ENCODE measurements at places on chromosomes 2 and 18.

DNA sequence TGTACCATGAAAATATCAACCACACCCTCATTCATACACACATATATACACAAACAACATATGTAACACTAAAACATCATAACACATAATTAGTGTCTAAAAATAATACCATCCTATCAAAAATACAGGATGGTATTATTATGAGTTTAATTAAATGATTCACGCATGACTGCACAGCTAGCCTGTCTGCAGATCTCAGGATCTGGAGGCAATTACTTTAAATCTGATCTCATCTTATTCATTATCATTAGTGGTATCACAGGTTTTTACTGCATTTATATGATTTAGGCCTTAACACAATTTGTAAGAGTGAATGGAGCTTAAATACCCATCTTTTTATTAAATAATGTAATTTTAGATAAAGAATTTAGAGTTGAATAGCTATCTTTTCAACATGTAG lies 443.4 kb upstream of the LINC00305 start:
- no peak for DNase-seq

DNA sequence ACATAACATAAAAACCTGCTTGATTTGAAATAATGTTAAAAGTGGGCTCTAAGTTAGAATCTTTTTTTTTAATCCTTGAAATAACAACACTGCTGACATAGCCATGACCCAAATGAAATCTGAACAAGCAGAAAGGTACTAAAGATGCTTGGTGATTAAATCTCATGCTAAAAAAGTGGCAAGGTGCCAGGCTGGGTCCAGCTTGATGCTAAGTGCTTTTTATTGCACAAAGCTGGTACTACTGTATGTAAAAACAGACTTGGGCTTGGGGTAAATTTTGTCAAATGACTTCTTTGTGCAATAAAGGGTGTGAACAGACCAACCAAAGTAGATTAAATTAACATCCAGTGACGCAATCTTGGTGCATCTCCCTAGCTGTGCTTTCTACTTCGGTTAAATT lies 13.4 kb downstream of the BCL11A start:
- no peak for DNase-seq

DNA sequence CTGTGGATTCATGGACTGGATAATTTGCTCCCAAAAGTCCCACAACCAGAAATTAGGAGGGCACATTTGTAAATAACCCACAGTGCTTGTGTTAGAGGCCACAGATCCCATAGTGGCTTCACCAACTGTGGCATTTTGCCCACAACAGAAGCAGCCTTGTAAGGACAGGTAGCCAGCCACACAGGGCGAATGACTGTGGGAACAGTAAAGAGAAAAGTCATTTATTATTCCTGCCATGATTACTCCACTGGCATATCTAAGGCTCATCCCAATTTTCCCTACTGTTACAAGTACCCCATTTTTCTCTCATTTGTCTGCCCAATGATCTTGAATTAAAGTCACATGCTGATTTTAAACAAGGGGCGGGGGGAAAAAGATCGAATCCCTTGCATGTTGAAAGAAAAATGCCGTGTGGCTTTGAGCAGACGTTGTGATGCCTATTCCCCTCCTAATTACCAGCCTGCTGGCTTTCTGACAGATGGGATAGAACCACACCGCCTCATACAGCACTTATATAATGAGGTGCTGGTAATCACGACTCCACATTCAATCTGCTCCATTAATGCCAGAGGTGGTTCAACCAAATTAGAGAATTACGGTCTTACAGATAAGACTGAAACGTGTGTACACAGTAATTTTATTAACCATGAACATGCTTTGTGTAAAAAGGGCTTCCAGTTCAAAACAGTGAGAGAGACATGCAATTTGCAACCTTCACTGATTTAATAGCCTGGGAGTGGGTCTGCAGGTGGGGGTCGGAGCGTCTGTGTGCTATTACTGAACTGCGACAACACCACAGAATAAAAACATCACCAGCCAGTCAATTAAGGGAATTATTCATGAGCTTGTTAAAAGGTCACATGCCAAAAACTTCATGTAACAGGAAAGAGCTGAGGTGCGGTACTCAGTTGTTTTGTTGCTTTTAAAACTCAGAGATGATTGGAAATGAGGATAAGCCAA lies 196.0 kb downstream of the TMEM163 start:
- DNase-seq, result no peak

GRCh38 chr2:159129269-159129668 lies 157.2 kb downstream of the WDSUB1 start:
- no peak for DNase-seq

DNA sequence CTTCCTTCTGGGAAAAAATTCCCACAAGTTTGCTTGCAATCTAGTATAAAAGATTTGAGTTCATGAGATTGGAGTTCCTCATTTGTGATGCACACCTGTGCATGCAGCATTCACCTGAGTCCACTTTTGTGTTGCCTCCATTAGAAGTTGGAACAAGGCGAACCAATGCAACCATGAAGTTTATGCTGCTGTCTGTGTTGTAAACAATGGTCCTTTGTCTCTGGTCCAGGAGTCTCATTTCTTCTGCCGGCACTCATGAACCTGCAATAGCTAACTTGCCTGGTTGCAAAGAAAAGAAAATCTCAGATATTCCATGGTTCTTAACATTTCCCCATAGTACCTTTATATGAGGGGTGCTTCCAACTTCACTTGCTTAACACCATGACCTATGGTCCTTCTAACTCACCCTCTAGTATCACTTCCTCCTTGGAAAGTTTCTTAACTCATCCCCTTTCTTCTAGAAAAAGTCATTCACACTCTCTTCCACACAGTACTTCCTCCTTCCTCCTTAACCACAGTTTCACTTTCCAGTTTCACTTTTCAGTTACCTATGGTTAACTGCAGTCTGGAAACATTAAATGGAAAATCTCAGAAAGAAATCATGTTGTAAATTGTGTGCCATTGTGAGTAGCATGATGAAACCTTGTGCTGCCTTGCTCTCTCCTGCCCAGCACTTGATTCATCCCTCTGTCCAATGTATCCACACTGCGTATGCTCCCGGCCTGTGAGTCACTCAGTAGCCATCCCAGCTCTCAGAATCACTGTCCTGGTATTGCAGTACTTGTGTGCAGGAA lies 128.8 kb upstream of the TRIB2 start:
- DNase-seq, result no peak

DNA sequence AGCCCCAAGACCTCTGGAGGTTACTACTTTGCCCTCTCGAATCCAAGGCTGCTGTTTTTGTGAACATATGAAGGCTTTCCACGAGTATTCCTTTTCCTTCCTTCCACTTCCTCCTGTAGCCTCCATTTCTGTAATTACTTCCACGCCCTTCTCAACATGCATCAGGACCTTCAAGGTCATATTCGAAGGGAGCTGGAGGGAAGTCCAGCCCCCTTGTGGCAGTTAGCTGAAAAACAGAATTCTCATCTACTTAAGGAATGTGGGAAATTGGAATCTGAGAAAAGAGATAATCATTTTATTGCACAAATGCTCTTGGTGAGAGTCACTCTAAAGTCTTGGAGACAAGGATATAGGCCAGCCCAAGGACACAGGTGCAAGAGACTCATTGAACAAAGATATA lies 1000.2 kb downstream of the TDRD15 start:
- DNase-seq, result no peak

- DNase-seq, result no peak
Observed at GRCh38 chr2:224098481-224099230, 59.6 kb upstream of the SERPINE2 start.

DNA sequence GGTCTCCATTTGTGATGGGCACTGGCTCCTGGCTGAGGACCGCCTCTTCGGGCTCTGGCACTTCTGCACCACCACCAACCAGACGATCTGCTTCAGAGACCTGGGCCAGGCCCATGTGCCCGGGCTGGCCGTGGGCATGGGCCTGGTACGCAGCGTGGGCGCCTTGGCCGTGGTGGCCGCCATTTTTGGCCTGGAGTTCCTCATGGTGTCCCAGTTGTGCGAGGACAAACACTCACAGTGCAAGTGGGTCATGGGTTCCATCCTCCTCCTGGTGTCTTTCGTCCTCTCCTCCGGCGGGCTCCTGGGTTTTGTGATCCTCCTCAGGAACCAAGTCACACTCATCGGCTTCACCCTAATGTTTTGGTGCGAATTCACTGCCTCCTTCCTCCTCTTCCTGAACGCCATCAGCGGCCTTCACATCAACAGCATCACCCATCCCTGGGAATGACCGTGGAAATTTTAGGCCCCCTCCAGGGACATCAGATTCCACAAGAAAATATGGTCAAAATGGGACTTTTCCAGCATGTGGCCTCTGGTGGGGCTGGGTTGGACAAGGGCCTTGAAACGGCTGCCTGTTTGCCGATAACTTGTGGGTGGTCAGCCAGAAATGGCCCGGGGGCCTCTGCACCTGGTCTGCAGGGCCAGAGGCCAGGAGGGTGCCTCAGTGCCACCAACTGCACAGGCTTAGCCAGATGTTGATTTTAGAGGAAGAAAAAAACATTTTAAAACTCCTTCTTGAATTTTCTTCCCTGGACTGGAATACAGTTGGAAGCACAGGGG lies 5.5 kb downstream of the TMEM37 start:
- DNase-seq, result no peak

DNA sequence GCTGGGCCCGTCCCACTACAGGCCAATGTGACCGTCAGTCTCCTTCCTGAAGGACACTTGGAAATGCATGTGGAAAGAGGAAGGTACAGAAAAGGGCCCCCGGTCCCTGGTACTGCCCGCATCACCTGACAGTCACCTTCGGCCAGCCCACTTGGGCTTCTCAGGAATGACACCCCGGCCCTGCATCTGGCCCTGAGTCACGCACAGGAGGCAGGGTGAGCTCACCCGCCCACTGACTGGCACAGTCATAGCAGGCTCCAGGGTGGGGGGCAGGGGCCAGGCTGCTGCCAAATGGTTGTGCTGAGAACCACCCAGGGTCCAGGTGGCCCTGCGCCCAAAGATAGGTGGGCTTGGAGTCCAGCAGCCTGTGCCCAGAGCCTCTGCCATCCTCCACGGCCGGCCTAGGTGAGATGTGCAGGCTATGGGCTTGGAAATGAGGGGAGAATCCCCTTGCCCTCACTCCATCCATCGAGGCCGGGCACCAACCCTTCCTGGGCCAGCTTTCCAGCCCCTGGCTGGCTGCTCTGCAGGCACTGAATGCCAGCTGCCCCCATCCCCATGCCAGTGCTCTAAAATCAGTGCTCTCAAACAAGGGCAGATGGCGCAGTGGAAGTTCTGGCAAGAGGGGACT lies 14.1 kb downstream of the EMX1 start:
- no peak for DNase-seq

DNA sequence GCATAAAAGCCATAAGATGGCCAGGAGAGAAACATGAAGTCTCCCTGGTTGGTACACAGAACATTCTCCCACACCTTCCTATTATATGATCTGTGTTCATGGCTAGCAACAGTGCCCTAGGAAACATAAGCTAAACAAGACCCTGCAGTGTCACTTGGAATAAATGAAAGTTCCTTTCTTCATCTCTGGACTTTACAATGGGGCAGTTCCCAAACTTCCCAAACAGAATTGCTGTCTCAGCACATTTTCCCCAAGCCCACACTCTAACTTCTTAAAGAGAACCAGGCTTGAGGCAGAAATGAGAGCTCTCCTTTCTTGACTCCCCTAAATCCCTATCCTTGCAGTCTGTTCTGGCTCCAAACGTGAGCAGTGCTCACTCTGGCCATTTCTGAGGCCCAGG lies 173.2 kb upstream of the CREB1 start:
- DNase-seq, result no peak

GRCh38 chr2:20525041-20526035 lies 78.5 kb downstream of the RHOB start:
- DNase-seq, result no peak

- no peak for DNase-seq
Observed at GRCh38 chr2:147989809-147990403, 30.6 kb downstream of the ORC4 start.

DNA sequence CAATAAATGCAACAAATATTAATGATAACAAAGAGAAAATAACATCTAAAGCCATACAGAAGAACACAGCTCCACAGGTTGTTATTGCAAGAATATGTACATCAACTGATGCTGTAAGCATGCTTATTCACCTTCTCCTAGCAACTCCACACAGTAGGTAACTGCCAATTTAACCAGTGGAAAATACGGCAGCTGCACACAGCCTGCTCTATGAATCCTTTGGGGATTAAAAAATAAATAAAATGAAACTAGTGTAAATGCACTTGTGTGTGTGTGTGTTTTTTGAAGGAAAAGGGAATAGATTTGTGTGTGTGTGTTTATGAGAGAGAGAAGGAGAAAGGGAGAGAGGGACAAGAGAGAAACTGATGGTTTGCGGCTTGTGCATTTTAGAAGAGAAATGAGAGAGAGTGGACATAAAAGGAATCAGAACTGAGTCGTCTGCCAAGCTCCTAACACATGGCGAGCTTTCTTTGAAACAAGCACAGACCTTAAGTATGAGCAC lies 96.2 kb upstream of the PDE1A start:
- no peak for DNase-seq

GRCh38 chr2:239368906-239369552 lies 31.8 kb downstream of the HDAC4 start:
- no peak for DNase-seq

- no peak for DNase-seq
Observed at GRCh38 chr2:108620656-108621055, 86.4 kb downstream of the LIMS1 start.

GRCh38 chr18:49716035-49716434 lies 97.3 kb downstream of the ACAA2 start:
- no peak for DNase-seq

GRCh38 chr2:38417745-38418689 lies 40.9 kb upstream of the ATL2 start:
- no peak for DNase-seq

DNA sequence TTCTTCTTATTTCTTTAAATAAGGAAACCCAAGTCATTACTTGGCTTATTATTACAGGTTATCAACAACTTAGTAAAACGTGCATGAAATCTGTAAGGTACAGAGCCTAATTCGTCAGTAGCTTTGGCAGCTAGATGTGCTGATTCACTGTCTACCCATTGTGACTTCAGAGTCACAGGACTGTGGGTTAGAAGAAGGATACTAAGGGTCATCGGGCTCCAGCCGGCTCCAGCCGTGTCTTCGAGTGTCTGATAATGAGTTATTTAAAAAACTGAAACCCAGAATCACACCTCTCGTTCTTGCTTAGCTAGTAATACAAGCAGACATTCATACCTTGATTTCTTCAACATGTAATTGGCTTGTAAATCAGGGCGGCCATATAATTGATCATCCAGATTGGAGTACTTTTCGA lies 170.5 kb downstream of the FMNL2 start:
- no peak for DNase-seq

- DNase-seq, result no peak
Observed at GRCh38 chr2:5236249-5236648, 455.9 kb upstream of the SOX11 start.

- no peak for DNase-seq
Observed at GRCh38 chr2:171008550-171009205, 79.6 kb downstream of the GORASP2 start.

All from stimulated activated CD8-positive, alpha-beta memory T cell treated with anti-CD3 and anti-CD28 coated beads, Interleukin-7, amount 100 ng/mL, for 1 hour (primary cell).